ENCODE measurements at places on chromosomes 5 and 9.

- no peak for DNase-seq
Observed at GRCh38 chr9:69386651-69387050, 61.6 kb downstream of the ENTREP1 start.

GRCh38 chr9:113156880-113157279 is 6.1 kb downstream of the SLC31A2 start:
- DNase-seq = no peak

DNA sequence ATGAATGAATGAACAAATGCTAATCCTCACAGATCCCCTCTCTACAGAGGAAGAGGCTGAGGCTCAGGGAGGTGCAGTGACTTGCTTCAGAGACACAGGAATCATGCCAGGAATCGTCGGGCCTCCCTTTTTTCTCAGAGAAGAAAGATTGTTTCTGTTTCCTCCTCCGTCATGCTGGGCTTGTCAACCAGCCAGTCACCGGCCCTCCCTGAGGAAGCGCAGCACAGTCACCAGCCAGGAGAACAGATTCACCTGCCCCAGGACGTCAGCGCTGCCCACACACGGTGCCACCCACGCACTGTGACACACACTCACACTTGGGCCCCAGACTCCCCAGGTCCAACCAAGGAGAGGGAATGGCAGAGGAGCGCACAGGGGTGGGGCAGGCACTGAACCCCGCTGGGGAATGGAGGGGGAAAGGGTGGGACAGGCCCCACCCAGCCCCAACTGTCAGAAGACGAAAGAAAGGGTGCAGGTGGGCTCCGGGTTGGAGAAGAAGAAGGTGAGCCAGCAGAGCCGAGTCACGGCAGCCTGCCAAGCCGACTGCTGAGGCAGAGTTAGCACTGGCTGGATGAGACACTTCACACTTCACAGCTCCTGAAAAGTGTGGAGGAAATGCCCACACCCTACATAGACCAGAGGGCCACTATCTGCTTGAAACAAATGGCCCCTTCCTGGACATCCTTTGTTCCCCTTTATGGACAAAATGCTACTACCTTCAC is 13.8 kb upstream of the ERGIC1 start:
- DNase-seq = no peak

GRCh38 chr9:95283673-95284072 is 33.8 kb downstream of the FANCC start:
- DNase-seq = no peak

- DNase-seq = no peak
Observed at GRCh38 chr5:137834498-137835049, 33.1 kb upstream of the MYOT start.

- DNase-seq = no peak
Observed at GRCh38 chr5:80632700-80633099, 21.8 kb upstream of the MSH3 start.

DNA sequence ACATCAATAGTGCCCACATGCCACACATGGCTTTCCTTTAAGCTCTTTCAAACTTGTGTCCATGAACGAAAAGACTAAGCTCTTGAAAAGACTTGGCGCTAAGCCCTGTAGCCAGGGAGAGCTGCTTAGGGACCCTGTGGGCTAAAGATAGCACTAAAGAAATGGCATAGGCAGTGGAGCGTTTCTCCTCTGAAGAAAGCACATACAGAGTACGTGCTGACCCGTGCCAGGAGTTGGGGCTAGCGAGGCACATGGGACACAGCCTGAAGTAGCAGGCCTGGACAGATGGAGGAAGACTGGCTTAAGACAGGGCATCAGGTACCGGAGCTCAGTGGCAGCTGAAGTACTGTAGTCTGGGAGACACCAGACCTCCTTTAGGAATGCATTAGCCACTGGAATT is 39.7 kb downstream of the ADGRV1 start:
- DNase-seq = no peak

DNA sequence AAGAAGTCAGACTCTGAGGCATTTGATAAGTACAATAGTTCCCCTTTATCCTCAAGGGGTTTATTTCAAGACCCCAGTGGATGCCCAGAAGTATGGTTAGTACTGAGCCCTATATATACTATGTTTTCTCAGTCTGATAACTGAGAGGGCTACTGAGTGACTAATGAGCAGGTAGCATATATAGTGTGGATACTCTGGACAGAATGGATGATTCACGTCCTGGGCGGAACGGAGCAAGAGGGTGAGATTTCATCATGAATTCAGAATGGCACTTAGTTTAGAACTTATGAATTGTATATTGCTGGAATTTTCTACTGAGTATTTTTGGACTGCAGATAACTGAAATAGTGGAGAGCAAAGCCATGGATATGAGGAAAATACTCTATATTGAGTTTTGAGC is 457.6 kb downstream of the PLK2 start:
- no peak for DNase-seq

DNA sequence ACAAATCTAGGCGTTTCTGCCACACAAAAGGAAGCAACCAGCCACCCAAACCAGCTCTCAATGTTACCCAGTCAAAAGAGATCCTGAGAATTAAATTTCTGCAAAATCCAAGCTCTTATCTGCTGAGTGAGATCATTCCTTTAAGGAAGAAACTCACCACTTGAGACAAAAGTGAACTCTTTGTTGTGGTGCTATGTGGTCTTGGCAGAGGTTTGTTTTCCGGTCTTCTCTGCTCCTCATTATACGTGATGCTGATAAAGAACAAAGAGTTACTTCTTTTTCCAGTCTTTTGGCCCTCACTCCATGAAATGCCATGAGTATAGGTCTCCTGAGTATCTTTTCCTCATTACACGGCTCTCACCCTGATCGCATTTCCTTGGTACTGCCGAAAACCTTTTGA is 82.1 kb downstream of the PRKACG start:
- no peak for DNase-seq

DNA sequence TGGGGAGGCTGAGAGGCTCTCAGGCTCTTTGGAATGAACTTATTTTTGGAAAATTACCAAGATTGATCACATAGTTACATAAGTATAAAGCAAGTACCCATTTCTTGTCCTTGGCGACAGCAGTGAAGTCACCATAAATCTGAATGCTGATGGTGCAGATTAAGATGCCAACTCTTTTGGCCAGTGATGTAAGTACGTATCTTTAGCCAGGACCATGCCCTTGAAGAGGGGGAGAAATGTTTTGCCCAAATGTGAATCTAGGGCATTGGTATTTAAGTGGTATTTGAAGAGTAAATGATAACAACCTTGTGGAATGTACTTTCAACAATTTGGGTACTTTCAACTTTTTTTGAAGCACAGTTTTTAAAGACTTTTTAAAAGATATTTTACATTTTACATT is 68.2 kb upstream of the RAD23B start:
- DNase-seq = no peak

Data from GM12892 (cell line).